ENCODE measurements at places on chromosomes 16 and 17.

GRCh38 chr16:25764466-25764865 is 72.7 kb downstream of the HS3ST4 start:
- DNase-seq = no peak

- DNase-seq = peak; percentile 70
Measured at GRCh38 chr17:29179232-29180033, 765 bp downstream of the MYO18A start.

GRCh38 chr17:82302991-82303943 is 14.1 kb downstream of the CD7 start:
- peak; percentile 47 for DNase-seq

DNA sequence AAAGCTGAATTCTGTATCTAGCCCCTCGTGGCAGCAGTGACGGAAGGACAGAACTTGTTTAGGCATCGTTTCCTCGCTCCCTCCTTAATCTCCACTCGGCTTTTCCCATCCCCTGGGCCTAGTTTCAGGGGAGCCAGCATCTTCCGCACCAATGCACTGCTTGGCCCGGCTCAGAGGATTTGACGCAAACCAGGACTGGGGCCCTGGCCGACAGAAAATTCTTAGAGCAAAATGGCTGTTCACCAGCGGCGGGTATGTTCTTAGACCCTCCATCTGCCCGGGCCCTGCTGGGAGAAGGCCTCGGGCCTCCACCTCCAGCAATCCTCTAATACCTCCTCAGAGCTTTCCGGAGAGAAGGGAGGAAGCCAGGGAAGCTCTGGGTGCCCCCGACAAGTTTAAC is 54.6 kb downstream of the TBC1D16 start:
- DNase-seq = no peak

DNA sequence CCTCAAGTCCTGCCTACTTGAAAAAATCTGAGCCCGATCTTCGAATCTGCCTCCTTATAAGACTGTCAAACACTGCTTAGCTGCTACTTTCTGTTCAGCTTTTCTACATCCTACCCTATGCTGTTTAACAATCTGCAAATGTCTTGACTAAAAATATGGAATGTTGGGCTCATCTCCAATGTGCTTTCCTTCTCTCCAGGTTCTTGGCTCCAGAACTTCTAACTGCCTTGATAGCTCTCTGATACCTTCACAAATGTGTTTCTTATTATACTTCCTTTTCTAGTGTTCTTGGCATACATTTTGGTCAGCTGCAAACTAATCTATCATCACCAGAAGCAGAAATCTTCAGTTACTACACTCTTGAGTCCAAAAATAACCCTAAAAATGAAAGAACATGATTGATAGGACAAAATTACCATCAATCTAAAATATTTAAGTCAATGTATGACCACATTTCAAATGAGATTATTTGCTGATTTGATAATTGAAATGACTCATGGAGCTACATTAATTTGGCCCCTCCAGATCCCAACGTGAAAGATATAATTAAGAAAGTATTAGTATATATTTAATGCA is 372.3 kb upstream of the MON1B start:
- DNase-seq = no peak

DNA sequence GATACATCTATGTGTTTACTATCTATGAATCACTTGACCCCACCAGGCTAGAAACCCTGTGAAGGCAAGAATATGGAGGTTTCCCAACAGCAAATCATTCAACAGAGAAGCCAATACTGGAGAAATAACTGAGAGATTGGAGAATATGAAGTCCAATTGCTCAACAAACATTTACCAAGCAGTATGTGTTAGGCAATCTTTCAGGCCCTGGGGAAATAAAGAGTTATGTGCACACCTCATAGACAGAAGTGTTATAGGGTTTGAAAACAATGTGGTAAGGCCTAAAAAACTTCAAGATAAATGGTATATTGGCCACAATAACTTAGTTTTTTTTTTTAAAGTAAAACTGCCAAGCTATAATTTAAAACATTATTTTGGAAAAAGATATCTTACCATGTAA is 1245.8 kb downstream of the CDH11 start:
- DNase-seq = no peak

- no peak for DNase-seq
Measured at GRCh38 chr17:69812240-69812837, 262.7 kb upstream of the KCNJ16 start.

GRCh38 chr17:35841505-35841904 is 27.2 kb downstream of the HEATR9 start:
- DNase-seq = no peak

GRCh38 chr16:4371357-4372000 is at the start of gene VASN:
Gene VASN, plus strand, starts transcription at chr16:4371848. Its CDS starts 9,030 bp downstream, at chr16:4380878.
- no peak for DNase-seq

DNA sequence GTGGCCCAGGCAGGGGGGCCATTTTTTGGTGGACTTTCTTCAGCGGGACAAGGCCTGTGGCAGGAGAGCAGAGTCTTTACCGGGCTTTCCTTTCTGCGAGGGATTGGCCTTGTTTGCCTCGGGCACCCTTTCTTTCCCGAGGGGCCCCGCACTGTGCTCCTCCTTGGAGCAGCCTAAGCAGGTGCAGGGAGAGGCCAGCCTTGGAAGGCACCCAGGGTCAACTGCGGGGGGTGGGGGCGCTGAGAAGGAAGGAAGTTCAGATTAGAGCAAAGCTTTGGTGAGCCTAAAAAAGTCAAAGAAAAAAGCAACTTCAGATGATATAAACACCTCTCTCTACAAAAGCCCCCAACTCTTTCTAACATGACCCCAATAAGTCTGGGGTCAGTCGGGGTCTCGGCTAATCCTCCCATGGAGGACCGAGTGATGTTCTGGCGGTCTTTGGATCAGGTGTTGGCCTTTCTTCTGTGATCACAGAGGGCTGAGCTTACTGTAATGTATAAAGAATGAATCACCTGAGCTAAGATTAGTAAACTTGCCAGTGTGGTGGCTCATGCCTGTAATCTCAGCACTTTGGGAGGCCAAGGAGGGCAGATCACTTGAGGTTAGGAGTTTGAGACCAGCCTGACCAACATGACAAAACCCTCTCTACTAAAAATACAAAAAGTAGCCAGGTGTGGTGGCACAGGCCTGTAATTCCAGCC is 63.0 kb downstream of the PGS1 start:
- no peak for DNase-seq

DNA sequence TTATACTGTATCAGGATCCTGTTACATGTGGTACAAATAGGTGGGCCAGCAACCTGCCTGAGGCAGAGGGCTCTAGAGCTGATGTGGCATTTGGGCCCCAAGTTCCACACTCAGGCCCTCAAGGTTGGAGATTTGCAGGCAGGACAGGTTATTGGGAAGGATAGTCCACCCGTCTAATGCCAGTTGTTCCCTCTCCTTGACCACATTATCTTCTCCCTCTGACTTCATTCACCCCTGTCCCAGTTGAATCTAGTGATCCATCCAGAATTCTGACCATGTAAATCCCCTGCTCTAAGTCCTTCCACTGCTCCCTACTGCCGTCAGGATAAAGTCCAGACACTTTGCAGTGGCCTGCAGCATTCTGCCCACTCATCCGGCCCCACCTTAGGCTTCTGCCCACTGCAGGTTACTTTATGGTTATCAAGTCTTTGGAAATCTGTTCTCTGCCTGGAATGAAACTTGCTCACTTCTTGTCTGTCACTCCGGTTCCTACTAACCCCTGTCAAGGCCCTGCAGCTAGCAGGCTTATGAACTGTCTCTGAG is 1.9 kb upstream of the NFATC3 start:
- DNase-seq = no peak

- peak; percentile 49 for DNase-seq
Measured at GRCh38 chr16:65975049-65975708, 391.3 kb upstream of the CDH5 start.

GRCh38 chr17:62963296-62963695 is 2.7 kb upstream of the TANC2 start:
- no peak for DNase-seq

DNA sequence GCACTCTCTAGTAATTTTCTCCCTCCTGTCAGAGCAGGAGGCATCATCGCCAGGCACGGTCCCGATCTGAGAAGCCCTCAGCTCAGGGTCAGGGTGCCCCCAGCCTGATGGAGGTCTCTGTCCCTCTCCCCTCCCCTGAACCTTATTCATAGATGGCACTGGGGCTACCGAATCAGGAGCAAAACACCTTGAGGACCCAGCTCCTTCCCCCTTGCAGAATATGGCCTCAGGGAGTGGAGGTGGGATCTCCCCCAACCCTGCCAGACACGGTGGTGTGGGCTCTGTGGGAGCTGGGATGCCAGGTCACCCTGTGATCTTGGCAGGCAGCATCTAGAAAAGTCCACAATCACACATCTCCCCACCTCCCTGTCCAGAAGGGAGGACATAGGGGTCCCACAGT is 2.5 kb downstream of the CPNE2 start:
- no peak for DNase-seq

Data from H1 (cell line).